GM18507 (cell line): ENCODE measurements at places on chromosomes 6 and 20.

DNA sequence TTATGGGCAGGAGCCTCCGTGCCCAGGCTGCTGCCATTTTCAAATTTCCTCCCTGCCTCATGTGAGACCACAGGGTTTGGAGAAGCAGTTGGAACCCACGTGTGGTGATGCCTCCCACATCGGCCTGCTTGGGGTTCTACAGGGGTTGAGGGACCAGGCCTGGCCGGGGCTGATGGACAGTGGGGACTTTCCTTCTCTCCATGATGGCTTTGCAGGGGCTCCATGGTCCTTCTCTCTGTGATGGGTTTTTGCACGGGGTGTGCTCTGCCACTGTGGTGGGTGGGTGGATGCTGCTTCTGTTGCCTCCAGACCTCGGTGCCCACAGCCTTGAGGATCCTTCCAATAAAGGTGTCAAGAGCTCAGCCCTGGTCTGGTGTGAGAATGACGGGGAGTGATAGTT lies 54.4 kb downstream of the ADNP start:
- DNase-seq, result no peak

DNA sequence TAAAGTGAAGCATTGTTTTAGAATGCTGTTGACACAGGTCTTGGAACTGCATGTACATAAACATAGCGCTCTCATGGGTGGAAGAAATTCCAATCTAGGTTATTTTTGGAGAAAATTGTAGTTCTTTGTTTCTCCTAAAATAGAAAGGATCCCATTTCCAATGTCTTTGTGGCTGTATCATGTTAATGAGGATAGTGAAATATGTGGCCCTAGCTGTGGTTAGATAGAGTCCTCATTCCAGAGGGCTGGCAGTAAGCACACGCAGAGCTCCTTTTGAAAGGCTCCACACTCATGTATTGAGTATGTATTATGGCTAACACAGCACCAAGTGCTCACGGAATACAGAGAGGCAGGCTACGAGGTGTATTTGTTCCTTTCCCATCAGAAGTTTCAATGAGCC lies 60.9 kb downstream of the SNRNP48 start:
- no peak for DNase-seq

GRCh38 chr6:1621070-1621701 lies 11.5 kb downstream of the FOXC1 start:
- DNase-seq, result no peak

DNA sequence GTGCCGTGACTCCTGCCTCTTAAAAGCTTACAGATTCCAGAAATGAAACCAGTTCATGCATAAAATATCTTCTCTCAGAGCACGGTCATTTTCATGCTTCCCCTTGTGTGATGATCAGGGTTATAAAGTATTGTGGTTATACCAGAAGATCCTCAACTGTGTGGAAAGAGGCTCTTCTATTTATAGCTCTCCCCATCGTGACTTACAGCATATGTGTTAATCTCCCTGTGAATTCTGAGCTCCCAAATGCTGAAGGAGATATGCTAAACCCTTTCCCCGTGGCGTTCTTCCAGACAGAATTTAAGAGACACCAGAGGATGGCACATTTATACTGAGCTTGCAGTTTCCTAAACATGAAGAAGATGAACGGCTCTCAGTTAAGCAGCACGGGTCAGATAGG lies 158.8 kb downstream of the CDH26 start:
- no peak for DNase-seq

GRCh38 chr6:151276112-151276740 lies 36.5 kb downstream of the AKAP12 start:
- DNase-seq, result no peak

- no peak for DNase-seq
Observed at GRCh38 chr20:56423211-56423610, 11.2 kb downstream of the CASS4 start.

DNA sequence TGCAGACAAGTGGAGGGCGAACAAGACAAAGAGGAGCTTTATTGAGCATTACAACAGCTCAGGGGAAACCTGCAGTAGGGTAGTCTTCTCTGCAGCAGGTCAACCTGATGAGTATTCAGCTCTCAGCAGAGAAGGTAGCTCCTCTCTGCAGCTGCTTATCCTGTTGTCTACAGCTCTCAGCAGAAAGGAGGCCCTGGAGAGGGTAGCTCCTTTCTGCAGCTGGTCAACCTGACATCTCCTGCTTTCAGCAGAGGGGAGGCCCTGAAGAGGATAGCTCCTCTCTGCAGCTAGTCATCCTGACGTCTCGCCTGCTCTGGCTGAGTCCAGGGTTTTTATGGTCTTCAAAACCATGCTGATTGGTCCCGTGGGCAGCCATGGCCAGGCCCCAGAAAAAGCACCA lies 113.6 kb downstream of the CD24 start:
- no peak for DNase-seq

GRCh38 chr20:17225851-17226409 lies 910 bp upstream of the PCSK2 start:
- no peak for DNase-seq

- DNase-seq, result no peak
Observed at GRCh38 chr6:54717849-54718455, 128.6 kb upstream of the FAM83B start.

DNA sequence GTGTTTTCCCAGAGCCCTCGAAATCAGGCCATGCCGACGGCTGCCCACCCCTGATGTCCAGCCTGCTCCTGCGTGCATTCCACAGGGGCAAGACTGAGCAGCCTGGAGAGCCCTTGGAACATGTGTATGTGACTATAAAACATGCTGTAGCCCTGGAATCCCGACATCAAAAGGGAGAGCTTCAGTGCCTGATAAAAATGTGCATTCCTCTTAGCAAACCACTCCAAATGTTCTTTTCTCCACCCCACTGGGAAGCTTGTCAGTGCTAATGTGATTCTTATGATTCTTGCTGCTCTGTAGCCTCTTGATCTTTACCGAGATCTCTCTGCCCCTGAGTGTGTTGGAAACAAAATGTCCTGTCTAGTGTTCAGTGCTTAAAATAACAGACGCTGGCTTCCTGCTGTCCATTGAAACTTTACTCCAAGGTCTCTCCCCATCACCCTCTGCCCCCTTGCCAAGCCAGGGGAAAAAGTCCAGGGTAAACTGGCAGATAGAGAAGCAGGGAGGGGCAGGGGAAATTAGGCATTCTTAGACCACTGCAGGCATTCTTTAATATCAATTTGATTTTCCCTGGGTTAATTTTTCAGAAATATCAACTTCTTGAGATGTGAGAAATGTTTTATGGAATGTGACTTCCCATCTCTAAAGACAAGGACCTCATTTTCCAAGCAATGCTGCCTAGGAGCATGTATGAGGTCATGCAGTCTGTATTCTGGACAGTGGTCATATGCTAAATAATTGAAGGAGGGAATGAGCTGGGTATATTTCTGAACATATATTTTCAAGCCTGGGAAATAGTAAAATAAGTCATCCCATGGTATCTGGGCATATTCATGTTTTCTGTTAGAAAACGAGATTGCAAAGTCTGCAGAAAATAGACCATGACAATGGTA lies 73.8 kb upstream of the ISM1 start:
- no peak for DNase-seq

DNA sequence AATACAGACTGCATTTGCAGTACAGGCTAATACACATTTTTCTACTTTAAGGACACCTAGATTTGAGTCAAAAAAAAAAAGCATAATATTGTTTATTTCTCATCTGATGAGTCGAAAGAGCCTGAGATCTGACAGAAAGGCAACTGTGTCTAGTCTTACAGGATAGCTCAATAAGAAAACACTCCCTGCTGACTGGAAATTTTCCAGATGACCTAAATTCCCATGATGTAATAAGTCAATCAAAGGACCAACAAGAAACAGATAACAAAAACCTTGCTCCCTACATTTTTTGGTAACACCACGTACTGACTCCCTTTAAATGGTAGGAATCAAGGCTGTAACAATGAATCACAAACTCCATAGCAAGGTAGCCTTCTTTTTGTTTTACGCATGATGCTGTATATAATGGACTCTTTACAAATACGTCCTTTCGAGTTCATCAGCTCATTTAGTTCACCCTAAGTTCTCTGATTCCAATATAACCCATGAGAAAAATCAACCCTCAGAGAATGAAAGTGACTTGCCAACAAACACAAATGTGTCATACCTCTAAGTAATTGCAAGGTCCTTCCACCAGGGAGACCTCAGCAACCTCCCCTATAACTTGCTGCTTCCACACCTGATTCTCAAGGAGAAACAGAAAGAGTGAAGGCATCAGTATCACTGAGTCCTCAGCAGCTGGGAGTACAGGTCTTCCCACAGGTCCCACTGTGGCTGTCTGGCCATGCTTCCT lies 12.1 kb downstream of the TBX18 start:
- DNase-seq, result no peak

DNA sequence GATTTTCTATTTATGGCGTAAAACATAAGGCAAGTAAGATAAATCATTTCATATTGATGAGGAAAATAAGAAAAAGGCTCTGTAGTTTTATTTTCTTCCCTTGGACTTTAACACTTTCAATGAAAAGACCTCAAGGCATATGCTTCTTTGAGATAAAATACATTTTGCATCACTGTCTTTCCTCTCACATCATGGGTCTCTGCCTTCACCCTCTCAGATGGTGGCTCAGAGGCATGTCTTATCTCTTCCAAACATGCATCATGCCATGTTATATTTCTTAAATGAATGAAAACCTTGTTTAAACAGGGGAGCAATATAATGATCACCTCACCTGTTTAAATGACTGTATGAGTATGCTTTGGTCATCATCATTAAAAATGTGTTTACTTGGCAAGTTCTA lies 59.3 kb downstream of the PRL start:
- DNase-seq, result no peak

DNA sequence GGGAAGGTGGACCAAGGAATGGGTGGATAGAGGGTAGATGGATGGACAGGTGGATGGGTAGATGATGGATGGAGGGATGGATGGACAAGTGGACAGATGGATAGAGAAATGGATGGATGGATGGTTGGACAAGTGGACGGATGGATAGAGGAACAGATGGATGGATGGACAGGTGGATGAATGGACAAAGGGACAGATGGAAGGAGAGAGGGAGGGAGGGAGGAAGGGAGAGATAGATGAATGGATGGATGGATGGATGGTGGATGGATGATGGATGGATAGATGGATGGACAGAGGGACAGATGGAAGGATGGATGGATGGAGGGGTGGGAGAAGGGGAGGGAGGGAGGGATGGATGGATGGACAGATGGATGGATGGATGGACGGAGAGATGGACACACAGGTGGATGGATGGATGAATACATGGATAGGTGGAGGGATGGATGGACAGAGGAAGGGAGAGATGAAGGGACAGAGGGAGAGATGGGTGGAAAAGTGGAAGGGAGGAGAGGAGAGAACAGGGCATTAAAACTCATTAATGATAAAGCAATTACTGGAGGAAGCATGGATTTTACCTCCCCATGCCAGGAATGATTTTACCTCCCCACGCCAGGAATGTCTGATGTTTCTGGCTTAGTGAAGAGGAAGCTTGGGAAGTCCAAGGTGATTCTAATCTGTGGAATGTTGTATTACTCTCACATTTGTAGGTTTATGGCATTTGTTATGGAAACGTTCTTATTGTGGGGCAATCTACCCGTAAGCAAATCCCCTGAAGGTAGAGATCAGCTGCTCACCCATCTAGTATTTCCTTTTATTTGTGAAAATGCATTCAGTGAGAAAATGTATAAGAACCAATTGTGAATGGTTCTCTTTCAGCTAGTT lies 383.3 kb downstream of the TAF4 start:
- DNase-seq, result no peak

GRCh38 chr20:46253391-46253790 lies 54.9 kb downstream of the CDH22 start:
- DNase-seq, result no peak
